ENCODE measurements at places on chromosomes 13 and 19. TPM values are rescaled to one million over a fixed set of nuclear protein-coding genes. Genes with fewer than 3 reads are reported as not detected.

BEST2 gene
- total RNA-seq: not detected

SLAIN1 gene
- not detected for total RNA-seq

IER2 gene
- total RNA-seq: 54.7 TPM

VSIG10L gene
- 0.31 TPM for total RNA-seq

NKG7 gene
- total RNA-seq: not detected

ZNF497 gene
- total RNA-seq: 0.29 TPM

ICAM4 gene
- total RNA-seq: 0.50 TPM

MEIOSIN gene
- not detected for total RNA-seq

IZUMO2 gene
- not detected for total RNA-seq

FXYD1 gene
- 1.3 TPM for total RNA-seq

ZNF20 gene
- 3.1 TPM for total RNA-seq

NXNL1 gene
- total RNA-seq: not detected

TTYH1 gene
- total RNA-seq: not detected

MYO1F gene
- 0.29 TPM for total RNA-seq

DZIP1 gene
- 47.3 TPM for total RNA-seq

MEF2B gene
- total RNA-seq: not detected

FCER2 gene
- total RNA-seq: not detected

ZIC2 gene
- total RNA-seq: not detected

SH2D3A gene
- total RNA-seq: not detected

RFPL4AL1 gene
- total RNA-seq: not detected

RASIP1 gene
- total RNA-seq: 3.7 TPM

EFNB2 gene
- total RNA-seq: 0.64 TPM

ZNF90 gene
- total RNA-seq: 0.15 TPM

CGB7 gene
- total RNA-seq: not detected

TSHZ3 gene
- total RNA-seq: 12.4 TPM

IL27RA gene
- 1.9 TPM for total RNA-seq

CBY2 gene
- not detected for total RNA-seq

LTBP4 gene
- 119 TPM for total RNA-seq

SHC2 gene
- total RNA-seq: 3.1 TPM

PRODH2 gene
- not detected for total RNA-seq

RPS16 gene
- 1,035 TPM for total RNA-seq

SBK2 gene
- total RNA-seq: not detected

LGI4 gene
- 0.05 TPM for total RNA-seq

FBXO27 gene
- 7.0 TPM for total RNA-seq

ZNF793 gene
- total RNA-seq: 1.1 TPM

FAM216B gene
- not detected for total RNA-seq

TPP2 gene
- 33.1 TPM for total RNA-seq

ZFP36 gene
- 72.9 TPM for total RNA-seq

KLF2 gene
- total RNA-seq: 2.4 TPM

ZNF610 gene
- 4.1 TPM for total RNA-seq

TYROBP gene
- total RNA-seq: not detected

FRY gene
- total RNA-seq: 1.9 TPM

HIF3A gene
- 32.0 TPM for total RNA-seq

NPAS1 gene
- total RNA-seq: 9.2 TPM
